Stimulated activated CD4-positive, alpha-beta T cell treated with anti-CD3 and anti-CD28 coated beads, Interleukin-1b, Interleukin-23, amount 100 ng/mL, for 48 hours (primary cell): ENCODE measurements at places on chromosomes 7 and 10.

- no peak for DNase-seq
These were observed 9.8 kb downstream of the DNAJB12 start for GRCh38 chr10:72344932-72345331.

DNA sequence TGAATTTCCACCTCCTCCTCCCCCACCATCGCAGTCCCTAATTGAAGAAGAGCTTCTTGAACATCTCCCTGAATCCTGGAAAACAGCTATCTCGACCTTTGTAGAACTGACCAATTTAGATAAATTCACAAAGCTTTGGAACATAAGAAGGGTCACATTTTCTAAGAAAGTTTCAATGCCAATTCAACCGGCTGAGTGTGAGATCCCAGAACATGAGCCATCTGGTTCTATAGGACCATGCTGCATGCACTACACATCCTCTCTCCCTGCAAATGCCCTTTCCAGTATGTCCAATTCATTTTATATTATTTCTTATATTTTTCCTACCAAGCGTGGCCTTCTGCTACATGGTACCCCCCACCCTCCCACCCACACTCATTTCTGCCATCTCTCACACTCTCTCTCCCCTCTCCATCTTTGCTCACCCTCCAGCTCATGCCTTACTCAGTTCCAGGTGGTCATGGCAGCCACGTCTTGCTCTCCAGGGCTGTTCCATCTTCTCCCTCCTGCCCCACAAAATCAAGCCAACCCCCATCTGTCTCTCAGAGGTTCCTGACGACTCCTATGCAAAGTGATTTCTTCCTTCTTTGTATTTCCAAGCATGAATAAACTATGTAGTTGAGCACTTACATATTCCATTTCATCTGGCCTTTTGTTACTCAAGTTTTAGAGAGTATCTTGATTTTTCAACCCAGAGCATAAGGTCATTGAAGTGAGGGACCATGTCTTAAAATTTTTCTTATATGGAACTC lies 19.3 kb downstream of the FRMD4A start:
- no peak for DNase-seq

GRCh38 chr7:27634671-27635493 lies 27.8 kb downstream of the HIBADH start:
- DNase-seq = no peak

GRCh38 chr10:50538555-50539398 lies 85.0 kb downstream of the SGMS1 start:
- DNase-seq = peak; percentile 39

GRCh38 chr10:6299234-6299633 lies 96.5 kb downstream of the PFKFB3 start:
- peak; percentile 84 for DNase-seq

DNA sequence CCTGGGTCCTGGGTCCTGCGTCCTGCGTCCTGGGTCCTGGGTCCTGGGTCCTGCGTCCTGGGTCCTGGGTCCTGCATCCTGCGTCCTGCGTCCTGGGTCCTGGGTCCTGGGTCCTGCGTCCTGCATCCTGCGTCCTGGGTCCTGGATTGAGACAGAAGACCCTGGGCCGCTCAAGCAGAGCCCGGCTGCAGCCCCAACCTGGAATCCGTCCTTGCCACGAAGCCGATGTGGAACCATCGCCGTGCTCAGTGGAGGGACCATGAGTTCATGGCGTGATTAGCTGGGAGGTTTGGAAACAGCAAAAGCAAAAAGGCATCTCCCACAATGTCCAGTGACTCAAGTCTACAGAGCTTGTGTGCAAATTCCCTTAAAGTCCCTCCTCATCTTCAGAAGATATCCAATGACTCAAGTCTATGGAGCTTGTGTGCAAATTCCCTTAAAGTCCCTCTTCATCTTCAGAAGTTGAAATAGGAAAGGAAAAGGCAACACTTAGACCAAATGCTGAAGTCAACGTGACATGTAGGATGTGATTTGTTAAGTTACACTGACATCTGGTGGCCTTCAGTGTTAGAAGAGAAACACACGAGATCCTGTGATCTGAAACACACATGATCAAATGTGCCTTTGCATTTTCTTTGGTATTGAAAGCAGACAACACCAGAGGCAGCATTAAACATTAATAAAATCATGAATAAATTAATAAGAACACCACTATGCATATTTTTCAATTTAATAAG lies 179.9 kb downstream of the PTPRN2 start:
- DNase-seq = no peak

GRCh38 chr10:125538947-125539731 lies 143.8 kb downstream of the TEX36 start:
- DNase-seq = no peak

DNA sequence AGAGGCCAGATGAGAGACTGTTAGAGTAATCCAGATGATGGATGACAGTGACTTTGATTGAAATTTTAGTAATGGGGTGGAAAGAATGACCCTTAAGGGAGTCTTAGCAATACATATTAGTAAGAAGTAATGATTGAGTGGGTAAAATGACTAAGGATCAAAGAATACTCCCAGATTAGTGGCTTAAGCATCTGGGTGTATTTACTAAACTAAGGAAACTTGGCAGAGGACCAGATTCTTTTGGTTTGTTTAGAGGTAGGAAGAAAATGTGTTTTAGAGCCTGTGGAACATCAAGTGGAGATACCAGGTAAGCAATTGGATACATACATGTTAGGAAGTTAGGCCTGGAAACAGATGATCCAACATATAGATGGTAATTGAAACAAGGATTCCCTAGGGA lies 58.8 kb upstream of the ADRA2A start:
- no peak for DNase-seq

GRCh38 chr7:81244224-81244623 lies 325.4 kb upstream of the SEMA3C start:
- no peak for DNase-seq

DNA sequence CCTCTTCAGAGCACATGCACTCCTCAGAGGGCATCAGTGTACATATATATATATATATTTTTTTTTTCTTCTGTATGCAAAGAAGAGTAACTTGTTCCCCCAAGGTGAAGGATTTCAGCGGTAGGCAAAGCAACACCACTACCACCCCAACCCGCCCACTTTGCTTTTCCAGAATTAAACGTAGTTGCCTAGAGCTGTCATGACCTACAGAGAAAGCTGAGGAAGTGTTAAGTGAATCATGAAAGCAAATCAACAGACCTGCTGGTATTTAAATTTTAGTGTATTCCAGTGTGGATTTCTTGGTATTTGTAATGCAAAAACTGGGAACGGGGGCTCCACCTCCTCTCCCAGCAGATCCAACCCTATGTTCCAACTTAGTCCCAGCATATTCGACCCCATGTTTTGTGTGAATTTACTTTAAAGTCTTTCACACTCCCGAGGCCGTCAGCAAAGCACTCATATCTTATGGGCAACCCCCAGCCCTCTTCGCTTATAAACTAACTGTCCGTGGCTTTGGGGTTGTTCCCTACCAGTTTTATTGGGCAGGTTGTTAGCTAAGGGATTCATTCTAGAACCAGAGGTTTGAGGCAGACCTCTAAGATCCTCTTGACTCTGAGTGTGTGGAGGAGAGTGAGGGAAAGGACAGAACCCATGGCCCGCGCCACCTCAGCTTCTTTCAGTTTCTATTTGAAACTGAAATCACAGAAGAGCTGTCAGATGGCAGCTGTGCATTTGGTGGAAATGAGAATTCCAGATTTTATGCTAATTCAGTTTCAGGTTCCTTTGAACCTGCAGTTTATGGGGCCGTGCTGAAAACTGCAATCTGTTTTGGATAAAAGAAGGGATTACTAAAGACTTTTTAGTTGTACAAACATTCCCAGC lies 450.2 kb upstream of the GALNT17 start:
- no peak for DNase-seq

GRCh38 chr10:84844461-84844860 lies 516.1 kb downstream of the CCSER2 start:
- DNase-seq = no peak

DNA sequence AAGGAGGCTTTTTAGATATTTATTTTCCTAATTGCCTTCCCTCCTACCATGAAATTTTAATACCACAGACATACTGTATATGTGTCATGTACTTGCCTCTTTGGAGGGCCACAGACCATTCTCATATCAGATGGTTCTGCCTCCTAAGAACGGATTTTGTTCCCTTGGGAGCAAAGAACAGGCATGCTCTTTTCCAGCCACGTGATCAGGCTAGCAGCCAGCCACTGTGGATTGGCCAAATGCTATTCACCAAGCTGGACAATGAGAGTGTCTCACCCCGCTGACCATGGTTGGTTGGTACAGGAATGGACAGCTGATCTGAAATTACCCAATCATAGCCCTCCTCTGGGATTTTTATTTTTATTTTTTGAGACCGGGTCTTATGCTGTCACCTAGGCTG lies 21.5 kb upstream of the CRHR2 start:
- DNase-seq = no peak
